ENCODE measurements at places on chromosomes 16 and 17. TPM values are rescaled to one million over a fixed set of nuclear protein-coding genes. Genes with fewer than 3 reads are reported as not detected.

Gene ASB16
- not detected for total RNA-seq

Gene KRTAP9-4
- total RNA-seq, result not detected

Gene KRTAP2-3
- not detected for total RNA-seq

Gene HSDL1
- total RNA-seq, result 25.5 TPM

Gene MGAT5B
- 0.20 TPM for total RNA-seq

Gene ZNF624
- 7.3 TPM for total RNA-seq

Gene ACSM2A
- total RNA-seq, result not detected

Gene TOB1
- total RNA-seq, result 44.8 TPM

DNA sequence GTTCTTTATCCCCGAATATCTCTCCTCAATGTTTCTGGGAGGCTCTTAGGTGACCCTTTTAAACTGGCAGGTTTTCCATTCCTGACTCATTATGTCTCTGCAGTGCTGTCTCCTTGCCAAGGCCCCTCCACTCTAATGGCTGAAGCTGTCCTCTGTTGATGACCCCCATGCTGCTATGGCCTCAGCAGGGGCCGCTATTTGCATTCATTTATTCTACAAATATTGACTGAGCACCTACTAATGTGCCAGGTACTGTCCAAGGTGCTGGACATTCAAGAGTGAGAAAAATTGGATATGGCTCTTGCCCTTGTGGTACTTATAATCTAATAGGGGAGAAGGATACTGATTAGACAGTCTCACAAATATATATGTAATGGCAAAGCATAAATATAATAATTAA is 55.4 kb downstream of the GP2 start:
- no peak for DNase-seq

GRCh38 chr16:48948911-48949310 is 332.7 kb downstream of the CBLN1 start:
- no peak for DNase-seq

GRCh38 chr17:12341328-12341727 is 320.7 kb downstream of the MAP2K4 start:
- no peak for DNase-seq

- no peak for DNase-seq
These were observed 89.3 kb downstream of the IRF8 start for GRCh38 chr16:85988306-85988705.

DNA sequence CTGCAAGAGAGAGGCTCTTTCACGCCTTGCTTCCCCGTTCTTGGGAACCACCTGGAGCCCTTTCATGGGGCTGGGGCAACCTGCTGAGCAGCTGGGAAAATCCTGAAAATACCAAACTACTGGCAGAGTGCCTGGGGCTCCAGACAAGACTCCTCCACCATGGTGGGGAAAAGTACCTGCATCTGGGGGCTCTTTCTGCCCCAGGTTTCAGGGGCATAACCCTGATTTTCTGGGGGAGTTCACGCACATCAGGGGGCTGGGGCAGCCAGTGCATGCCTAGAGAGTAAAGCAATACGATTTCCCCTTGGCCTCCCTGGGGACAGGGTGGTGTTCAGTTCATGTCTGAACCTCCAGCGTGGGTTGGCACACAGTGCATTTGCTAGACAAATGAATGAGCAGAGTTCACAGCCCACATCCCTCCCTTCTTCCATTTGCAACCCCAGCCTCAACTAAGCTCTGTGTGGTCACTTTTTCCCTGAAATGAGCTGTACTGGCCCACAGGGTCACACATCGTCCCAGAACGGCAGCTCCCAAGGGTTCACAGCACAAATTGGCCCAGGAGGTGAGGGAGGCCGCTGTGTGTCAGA is 5.2 kb upstream of the CDC42EP4 start:
- no peak for DNase-seq

DNA sequence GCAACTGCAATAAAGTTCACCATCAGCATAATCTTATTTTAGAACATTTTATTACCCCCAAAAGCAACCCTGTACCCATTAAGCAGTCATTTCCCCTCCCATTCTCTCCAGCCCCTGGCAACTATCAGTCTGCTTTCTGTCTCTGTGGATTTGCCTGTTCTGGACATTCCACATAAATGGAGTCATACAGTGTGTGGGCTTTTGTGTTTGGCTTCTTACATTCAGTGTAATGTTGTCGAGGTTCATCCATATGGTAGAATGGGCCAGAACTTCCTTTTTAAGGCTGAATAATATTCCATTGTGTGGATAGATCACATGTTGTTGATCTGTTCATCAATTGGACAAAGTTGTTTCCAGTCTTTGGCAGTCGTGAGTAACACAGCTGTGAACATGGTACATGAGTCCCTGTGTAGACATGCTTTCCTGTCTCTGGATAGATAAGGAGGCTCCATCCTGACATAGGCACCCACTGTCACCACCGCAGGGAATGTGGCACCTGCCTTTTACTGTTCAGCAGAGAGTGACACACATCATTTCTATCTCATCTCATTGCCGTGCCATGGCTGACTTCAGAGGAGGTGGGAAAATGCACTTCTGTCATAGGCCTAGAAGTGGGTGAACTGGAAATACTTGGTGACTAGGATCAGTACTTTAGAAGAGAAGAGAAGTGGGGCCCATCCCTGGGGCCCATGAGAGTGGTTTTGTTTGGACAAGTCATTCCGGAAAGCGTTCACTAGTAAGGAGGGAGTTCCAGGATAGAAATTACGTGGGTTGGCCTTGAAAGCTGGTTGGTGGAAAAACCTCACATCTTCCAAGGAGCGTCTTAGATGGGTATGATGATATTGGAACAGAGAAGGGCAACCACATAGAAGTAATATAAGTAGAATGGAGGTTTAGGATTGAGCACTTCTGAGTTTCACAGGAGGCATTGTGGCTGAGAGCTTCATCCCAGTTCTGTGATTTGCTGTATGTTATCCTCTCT is 25.8 kb downstream of the EPN2 start:
- no peak for DNase-seq

GRCh38 chr16:14364386-14365199 is 265.5 kb downstream of the PARN start:
- DNase-seq, result no peak

GRCh38 chr16:53944025-53944424 is 240.1 kb downstream of the FTO start:
- no peak for DNase-seq

DNA sequence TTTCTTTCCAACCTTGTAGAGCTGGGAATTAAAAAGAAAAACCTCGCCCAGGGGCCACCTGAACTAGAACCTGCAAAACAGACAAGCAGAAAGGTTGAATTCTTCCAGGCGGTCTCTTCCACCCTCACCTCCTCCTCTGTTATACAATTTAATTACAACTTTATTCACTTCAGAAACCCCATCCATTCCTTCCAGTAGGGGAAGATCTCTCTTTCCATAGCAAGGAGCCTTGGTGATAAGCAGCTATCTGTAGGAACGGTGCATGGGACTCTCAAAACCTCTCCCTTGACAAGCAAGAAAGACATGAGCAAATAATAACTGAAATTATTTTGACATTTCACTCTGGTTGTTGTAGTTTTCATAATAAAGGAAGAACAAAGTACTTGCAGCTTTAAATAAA is 176.0 kb downstream of the RBFOX1 start:
- no peak for DNase-seq

DNA sequence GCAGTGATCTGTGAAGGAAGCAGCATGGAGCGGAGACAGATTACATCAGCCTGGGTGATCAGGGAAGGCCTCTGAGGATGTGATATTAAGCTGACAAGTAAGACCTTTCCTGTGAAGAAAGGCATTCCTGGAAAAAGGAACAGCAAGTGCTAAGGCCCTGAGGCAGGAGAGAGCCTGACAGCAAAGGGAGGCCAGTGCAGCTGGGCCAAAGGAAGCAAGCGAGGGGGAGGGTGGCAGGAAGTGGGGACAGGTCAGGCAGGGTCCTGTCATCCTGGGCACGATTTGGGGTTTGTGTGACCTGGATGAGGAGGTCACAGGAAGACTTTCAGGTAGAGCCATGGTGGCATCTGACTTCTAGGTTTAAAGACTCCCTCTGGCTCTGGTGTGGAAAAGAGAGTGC is 12.3 kb downstream of the CPNE2 start:
- no peak for DNase-seq

DNA sequence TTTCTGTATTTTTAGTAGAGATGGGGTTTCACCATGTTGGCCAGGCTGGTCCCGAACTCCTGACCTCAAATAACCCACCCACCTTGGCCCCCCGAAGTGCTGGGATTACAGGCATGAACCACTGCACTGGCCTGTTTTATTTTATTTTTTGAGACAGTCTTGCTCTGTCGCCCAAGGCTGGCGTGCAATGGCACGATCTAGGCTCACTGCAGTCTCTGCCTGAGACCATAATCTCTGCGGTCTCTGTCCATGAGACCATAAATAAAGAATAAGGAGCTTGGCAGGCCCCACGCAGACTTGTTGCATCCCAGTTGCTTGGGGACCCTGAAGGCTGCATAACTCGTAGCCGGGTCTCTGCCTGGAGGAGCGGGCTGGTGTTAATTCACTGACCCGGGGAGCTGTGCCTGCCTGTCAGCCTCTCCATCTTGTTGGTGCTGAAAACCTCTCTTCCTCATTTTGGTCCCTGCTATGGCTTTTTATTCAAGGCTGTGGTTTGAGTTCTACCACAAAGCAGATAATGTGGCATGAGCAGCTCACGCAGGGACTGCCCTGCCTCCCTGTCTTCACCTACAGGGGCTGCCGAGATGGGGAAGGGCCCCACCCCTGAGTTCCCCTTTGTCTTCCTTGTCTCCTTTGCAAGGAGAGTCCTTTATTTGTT is 82.1 kb downstream of the MSI2 start:
- DNase-seq, result no peak

DNA sequence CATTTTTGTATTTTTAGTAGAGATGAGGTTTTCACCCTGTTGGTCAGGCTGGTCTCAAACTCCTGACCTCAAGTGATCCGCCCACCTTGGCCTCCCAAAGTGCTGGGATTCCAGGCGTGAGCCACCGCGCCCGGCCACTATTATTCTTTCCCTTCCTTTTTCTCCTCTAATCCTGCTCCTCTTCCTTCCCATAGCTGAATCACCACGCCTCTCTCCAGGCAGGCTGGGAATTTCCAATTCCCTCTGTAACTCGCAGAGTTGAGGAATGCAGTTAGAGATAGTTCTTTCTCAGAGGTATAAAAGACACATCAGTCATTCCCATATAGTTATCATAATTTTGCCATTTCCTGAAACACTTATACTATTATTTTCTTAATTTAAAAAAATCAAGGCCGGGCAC is 11.2 kb downstream of the METTL16 start:
- DNase-seq, result no peak

DNA sequence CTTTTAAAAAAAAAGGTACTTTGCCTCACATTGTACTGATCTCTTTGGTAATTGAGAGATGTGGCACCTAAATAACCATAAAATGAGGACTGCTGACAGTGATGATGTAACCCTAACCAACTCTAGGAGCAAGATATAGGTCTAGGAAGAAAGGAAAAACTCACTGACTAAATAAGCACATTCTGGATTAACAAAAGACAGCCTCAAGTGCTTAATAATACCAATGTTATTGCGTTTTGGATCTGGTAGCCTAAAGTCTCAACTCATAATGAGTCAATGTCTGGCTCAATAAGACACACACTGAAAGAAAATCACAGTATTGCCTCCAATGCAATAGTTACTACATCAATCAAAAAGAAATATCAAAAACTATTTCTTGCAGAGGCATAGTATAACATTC is 3.0 kb downstream of the ERN1 start:
- no peak for DNase-seq

DNA sequence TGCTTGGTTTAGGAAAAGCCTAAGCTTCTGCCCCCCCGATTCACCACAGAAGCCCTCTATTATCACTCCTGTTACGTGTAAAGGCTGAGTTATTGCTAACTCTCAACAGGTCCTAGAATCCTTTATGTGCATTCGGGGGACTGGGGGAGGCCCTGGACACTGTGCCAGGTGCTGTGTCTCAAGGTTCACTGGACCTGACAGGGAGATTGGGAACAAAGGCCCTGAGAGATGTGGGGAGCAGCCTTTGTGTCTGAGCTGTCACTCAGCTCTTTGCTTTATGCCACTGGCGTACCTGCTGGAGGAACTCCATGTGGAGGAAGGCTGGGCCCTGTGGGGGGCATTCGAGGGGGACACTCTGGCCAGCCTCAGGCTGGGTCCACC is 65.9 kb downstream of the METRNL start:
- DNase-seq, result no peak

- DNase-seq, result no peak
These were observed 1.2 kb downstream of the PCGF2 start for GRCh38 chr17:38746849-38747462.

DNA sequence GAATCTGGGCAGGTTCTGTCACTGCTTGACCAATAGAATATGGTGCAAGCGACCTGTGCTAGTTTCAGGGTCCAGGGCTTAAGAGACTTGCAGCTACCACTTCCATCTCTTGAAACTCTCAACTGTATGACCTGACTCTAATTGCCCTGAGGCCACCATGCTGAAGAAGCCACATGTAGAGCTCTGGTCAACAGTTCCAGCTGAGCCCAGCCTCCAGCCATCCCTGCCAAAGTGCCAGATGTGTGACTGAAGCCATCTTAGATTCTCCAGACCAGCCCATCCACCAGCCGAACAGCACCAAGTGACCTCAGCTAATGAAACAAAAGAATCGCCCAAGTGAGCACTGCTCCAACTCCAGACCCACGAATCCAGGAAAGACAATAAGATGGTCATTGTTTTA is 3.4 kb upstream of the MT2A start:
- DNase-seq, result no peak

GRCh38 chr17:81035521-81036196 is 708 bp downstream of the BAIAP2 start:
- no peak for DNase-seq

GRCh38 chr16:74739275-74739674 is 35.3 kb downstream of the FA2H start:
- no peak for DNase-seq

- DNase-seq, result no peak
These were observed 14.6 kb downstream of the SREBF1 start for GRCh38 chr17:17822189-17822588.

- DNase-seq, result no peak
These were observed 560 bp downstream of the RAI1 start for GRCh38 chr17:17681744-17682292.

- no peak for DNase-seq
These were observed 75.0 kb upstream of the ADAMTS18 start for GRCh38 chr16:77509796-77510195.

GRCh38 chr16:11619327-11619851 is 32.7 kb upstream of the LITAF start:
- DNase-seq, result no peak

- DNase-seq, result no peak
These were observed 3.0 kb downstream of the PPP4C start for GRCh38 chr16:30078744-30079143.

GRCh38 chr16:85605051-85605911 is 7.8 kb upstream of the GSE1 start:
- DNase-seq, result no peak

GRCh38 chr16:23968176-23968575 is 132.4 kb downstream of the PRKCB start:
- DNase-seq, result no peak

DNA sequence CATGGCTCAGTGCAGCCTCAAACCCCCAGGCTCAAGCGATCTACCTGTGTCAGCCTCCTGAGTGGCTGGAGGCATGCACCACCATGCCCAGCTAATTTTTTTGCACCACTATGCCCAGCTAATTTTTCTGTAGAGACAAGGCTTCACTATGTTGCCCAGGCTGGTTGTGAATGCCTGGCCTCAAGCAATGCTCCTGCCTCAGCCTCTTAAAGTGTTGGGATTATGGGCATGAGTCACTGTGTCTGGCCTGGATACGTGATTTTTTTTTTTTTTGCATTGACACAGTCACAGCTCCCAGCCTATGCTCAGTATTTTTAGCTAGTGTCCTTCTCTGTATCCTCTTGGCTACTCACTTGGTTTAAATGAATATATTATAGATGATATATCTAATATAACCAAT is 377.0 kb upstream of the TNRC6C start:
- no peak for DNase-seq
